ENCODE measurements at places on chromosomes 2 and 18.

- H3K27me3 ChIP-seq = no peaks in the 10 kb centered on the region
- no peaks in the 10 kb centered on the region for H3K36me3 ChIP-seq
- no peak for DNase-seq
- H3K27ac ChIP-seq = no peak overlapping the region
Measured at GRCh38 chr2:180892091-180892490, 88.3 kb upstream of the UBE2E3 start.

GRCh38 chr2:2849464-2850217 lies 518.6 kb upstream of the MYT1L start:
- H3K4me3 ChIP-seq = no peak overlapping the region
- H3K27ac ChIP-seq = no peak overlapping the region
- DNase-seq = no peak

GRCh38 chr18:14937271-14937670 lies 189.3 kb downstream of the ANKRD30B start:
- H3K36me3 ChIP-seq = no peaks in the 10 kb centered on the region
- no peaks in the 10 kb centered on the region for H3K4me1 ChIP-seq
- H3K27ac ChIP-seq = no peak overlapping the region
- no peaks in the 10 kb centered on the region for H3K27me3 ChIP-seq
- DNase-seq = no peak

GRCh38 chr2:166081131-166081632 lies 46.6 kb downstream of the SCN1A start:
- no peaks in the 10 kb centered on the region for H3K36me3 ChIP-seq
- H3K4me3 ChIP-seq = no peak overlapping the region
- H3K4me1 ChIP-seq = no peaks in the 10 kb centered on the region
- no peak for DNase-seq
- H3K27ac ChIP-seq = no peak overlapping the region

GRCh38 chr18:70331456-70332097 lies 42.7 kb downstream of the SOCS6 start:
- H3K4me1 ChIP-seq = no peaks in the 10 kb centered on the region
- H3K4me3 ChIP-seq = no peak overlapping the region
- DNase-seq = no peak
- no peaks in the 10 kb centered on the region for H3K27me3 ChIP-seq
- no peaks in the 10 kb centered on the region for H3K36me3 ChIP-seq

- H3K4me3 ChIP-seq = no peak overlapping the region
- no peaks in the 10 kb centered on the region for H3K27me3 ChIP-seq
- H3K4me1 ChIP-seq = peaks cover 2% of the 10 kb centered on the region
- peaks cover 25% of the 10 kb centered on the region for H3K36me3 ChIP-seq
Measured at GRCh38 chr18:13735681-13736080, 9.2 kb downstream of the RNMT start.

GRCh38 chr18:23114171-23114881 lies 21.0 kb upstream of the CABLES1 start:
- H3K27me3 ChIP-seq = no peaks in the 10 kb centered on the region
- no peaks in the 10 kb centered on the region for H3K4me1 ChIP-seq
- no peaks in the 10 kb centered on the region for H3K36me3 ChIP-seq
- H3K4me3 ChIP-seq = no peak overlapping the region
- DNase-seq = peak; percentile 18
- no peak overlapping the region for H3K27ac ChIP-seq

GRCh38 chr18:8799596-8800441 lies 94.5 kb downstream of the MTCL1 start:
- H3K36me3 ChIP-seq = no peaks in the 10 kb centered on the region
- H3K4me1 ChIP-seq = no peaks in the 10 kb centered on the region
- no peaks in the 10 kb centered on the region for H3K27me3 ChIP-seq
- H3K4me3 ChIP-seq = no peak overlapping the region
- no peak overlapping the region for H3K27ac ChIP-seq
- no peak for DNase-seq

DNA sequence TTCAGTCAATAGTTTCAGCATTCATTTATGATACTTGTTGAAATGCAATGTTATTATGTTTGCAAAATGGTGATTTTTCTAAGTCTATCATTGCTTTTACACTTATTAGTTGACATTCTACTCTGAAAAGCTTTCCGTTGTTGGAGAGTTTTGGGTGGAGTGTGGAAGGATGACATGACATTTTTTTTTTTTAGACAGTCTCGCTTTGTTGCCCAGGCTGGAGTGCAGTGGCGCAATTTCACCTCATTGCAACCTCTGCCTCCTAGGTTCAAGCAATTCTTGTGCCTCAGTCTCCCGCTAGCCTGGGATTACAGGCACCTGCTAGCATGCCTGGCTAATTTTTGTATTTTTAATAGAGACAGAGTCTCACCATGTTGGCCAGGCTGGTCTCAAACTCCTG lies 29.8 kb downstream of the PIKFYVE start:
- H3K4me3 ChIP-seq = no peak overlapping the region
- H3K27me3 ChIP-seq = no peaks in the 10 kb centered on the region
- no peak overlapping the region for H3K27ac ChIP-seq
- no peak for DNase-seq
- H3K36me3 ChIP-seq = peaks cover 37% of the 10 kb centered on the region

- no peak for DNase-seq
- no peak overlapping the region for H3K4me3 ChIP-seq
- H3K36me3 ChIP-seq = no peaks in the 10 kb centered on the region
Measured at GRCh38 chr2:46460241-46460921, 19.0 kb upstream of the TMEM247 start.

DNA sequence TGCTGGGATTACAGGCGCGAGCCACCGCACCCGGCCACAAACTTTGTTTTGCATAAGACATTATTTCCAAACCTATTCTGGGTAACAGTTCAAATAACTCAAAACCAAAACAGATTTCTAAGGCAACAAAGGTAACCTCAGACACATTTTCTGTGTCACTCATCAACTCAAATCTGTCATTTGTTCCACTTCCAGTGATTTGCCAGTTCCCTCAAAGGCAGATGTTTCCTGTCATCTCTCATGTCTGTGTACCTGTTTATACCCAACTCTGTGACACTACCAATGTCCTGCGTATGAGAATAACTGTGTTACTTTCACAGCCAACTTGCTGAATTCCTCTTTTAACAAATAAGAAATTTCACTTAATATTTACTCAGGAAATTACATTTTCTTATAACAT lies 54.4 kb downstream of the SCN3A start:
- no peaks in the 10 kb centered on the region for H3K27me3 ChIP-seq
- no peaks in the 10 kb centered on the region for H3K36me3 ChIP-seq
- H3K4me3 ChIP-seq = no peak overlapping the region
- H3K27ac ChIP-seq = no peak overlapping the region

GRCh38 chr2:46747297-46747818 lies 168.2 kb downstream of the MCFD2 start:
- H3K36me3 ChIP-seq = no peaks in the 10 kb centered on the region
- H3K27me3 ChIP-seq = no peaks in the 10 kb centered on the region
- DNase-seq = no peak
- H3K27ac ChIP-seq = no peak overlapping the region
- H3K4me3 ChIP-seq = no peak overlapping the region
- no peaks in the 10 kb centered on the region for H3K4me1 ChIP-seq

DNA sequence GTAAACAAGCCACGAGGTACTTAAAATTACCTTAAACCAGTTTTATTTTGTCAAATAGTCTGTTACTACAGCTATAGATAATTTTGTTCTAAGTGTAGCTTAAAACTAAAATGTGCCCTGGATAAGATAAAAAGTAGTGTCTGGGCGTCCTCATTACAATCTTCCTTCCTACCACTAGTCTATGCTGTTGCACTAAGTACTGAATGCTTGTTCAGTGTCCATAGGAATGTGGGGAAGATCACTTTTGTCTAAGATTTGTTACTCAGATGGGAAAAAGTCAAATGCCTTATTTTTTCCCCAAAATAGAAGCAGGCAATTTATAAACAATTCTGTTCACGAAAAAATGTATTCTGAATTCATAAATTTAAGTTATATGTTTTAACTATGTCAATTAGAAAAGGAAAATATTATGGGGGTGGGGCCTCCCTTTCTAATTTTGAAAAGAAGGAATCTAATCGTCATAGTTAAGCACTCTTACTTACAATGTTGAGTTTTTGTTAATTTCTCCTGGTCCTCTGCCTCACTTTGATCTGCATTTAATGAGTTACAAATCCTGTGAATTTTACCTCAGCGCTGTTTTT lies 140.4 kb upstream of the VRK2 start:
- H3K4me1 ChIP-seq = no peaks in the 10 kb centered on the region
- no peaks in the 10 kb centered on the region for H3K36me3 ChIP-seq
- no peak overlapping the region for H3K4me3 ChIP-seq
- no peaks in the 10 kb centered on the region for H3K27me3 ChIP-seq
- no peak overlapping the region for H3K27ac ChIP-seq
- DNase-seq = no peak

DNA sequence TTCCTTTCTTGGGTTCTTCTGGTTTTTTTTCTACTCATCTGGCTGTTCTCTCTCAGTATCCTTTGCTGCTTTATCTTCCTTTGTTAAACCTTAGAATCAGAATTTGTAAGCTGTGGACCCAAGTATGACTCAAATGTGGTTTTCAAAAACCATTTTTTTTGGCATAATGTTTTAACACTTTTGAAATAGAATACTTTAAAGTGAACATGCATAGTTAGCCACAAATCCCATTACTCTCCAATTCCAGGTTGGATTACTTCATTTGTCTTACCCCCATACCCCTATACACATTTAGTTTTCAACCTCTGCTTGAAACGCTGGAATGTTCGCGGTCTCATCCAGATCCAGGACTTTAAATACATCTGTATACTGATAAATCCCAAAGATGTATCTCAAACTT lies 29.1 kb downstream of the ALMS1 start:
- H3K27ac ChIP-seq = no peak overlapping the region
- no peaks in the 10 kb centered on the region for H3K36me3 ChIP-seq
- no peak overlapping the region for H3K4me3 ChIP-seq
- H3K27me3 ChIP-seq = no peaks in the 10 kb centered on the region
- DNase-seq = no peak

DNA sequence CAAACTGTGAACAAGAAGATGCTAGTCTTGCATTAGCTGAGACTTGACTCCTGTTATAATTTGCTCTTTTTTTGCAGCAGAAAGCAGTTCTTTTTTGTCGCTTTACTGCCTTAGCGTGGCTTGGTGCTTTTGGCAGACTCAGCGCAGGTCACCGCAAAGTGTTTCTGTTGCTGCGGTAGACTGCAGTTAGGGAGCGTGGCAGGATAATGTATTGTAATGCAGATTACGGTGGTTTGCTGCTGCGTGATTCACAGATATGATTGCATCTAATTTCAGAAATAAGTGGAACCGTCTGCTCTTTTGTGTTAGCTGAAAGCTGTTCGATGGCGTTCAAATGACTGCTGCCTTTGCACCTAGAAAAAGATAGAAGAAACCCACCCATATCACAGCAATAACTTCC lies 131.6 kb upstream of the SATB2 start:
- H3K27ac ChIP-seq = no peak overlapping the region
- H3K4me1 ChIP-seq = no peaks in the 10 kb centered on the region
- no peak for DNase-seq
- H3K4me3 ChIP-seq = no peak overlapping the region

- H3K4me1 ChIP-seq = no peaks in the 10 kb centered on the region
- H3K4me3 ChIP-seq = no peak overlapping the region
- no peak for DNase-seq
- no peak overlapping the region for H3K27ac ChIP-seq
Measured at GRCh38 chr2:119333360-119333759, 33.3 kb downstream of the C2orf76 start.

All from naive thymus-derived CD4-positive, alpha-beta T cell (primary cell).